ENCODE measurements at places on chromosomes 12 and 14.

GRCh38 chr12:109880938-109881337, 597 bp upstream of the GLTP start:
- no peak for DNase-seq

DNA sequence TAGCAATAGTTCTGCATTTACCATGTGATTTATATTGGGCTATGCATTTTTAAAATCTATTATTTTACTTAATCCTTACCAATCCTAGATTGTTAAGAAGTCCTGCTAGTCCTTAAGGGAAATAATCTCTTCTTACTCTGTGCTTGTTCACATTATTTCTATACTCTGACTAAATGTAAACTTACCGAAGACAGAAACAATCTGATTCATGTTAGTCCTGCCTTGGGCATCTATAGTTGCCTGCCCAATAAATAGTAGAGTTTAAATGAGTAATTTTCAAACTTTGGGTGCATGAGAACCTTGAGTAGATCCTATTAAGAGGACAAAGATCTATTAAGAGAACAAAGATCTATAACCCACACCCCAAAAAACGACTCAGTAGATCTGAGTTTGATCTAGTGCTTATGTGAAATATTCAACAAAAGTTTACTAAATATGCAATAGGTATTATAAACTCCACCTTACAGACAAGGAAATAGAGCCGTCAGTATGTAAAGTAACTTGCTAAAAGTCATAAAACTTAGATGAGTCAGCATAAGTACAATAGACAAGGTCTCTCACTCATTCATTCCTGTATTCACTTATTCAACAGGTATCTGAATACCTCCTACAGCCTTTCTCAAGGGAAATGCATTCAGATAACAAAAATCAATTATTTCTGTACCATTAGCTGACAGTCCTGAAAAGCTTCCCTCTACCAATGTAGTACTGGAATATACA, 127.6 kb downstream of the PAWR start:
- no peak for DNase-seq

DNA sequence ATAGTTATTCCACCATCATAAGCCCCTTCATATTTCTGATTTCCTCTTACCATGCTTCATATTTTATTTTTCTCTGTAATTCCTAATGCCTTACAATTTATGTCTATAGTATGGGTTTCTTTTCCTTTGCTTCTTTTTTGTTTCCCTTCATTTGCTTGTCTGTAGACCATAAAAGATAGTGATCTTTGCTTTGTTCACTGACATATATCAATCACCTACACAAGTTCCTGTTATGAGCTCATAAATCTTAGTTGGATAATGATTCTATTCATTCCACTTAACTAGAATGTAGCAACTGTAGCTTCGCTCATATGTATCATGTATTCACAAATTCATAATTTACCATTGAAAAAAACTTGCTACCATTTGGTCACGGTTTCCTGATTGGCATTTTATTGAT, 388.8 kb upstream of the ATXN7L3B start:
- no peak for DNase-seq

GRCh38 chr12:84922693-84923092, 10.1 kb upstream of the SLC6A15 start:
- no peak for DNase-seq

DNA sequence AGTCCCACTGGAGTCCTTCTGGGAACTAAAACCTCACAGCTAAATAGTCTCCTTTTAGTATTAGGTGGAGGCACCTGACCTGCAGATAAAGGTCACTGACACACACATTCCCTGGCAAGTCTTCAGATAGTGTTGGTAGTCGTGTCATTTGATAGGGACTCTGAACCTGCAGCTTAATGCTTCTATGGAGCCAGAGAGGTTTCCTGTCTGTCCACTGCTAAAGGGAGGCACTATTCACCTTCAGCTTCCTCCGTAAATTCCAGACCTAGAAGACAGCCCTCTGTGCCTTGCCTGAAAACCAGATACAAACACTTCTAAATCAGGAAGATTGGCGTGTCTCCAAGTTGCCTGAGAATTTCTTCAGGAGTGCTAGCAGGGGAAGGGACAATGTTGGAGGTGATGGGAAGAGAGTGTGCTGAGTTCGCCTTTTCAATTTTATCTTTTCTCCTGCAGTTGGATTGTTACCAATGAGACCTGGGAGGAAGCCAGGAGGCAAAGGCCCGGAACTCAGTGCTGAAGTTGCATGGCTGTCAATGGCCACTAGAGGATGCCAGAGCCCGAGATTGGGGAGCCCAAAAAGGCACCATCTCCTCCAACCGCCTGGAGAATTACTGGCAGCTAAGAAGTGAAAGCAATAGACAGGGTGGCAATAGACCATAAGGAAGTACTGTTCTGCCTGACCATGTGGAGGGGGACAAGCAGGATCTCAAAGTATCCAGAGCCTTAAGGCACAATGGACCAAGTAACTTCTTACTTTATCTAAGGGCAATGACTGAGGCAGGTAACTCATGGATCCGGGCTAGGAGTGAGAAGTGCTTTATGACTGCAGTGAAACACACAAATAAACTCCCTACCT, 81.6 kb upstream of the SCAF11 start:
- peak; percentile 29 for DNase-seq

- no peak for DNase-seq
Observed at GRCh38 chr12:101779626-101780025, 40.4 kb upstream of the SYCP3 start.

GRCh38 chr14:37061697-37062096, 110.7 kb downstream of the SLC25A21 start:
- no peak for DNase-seq

DNA sequence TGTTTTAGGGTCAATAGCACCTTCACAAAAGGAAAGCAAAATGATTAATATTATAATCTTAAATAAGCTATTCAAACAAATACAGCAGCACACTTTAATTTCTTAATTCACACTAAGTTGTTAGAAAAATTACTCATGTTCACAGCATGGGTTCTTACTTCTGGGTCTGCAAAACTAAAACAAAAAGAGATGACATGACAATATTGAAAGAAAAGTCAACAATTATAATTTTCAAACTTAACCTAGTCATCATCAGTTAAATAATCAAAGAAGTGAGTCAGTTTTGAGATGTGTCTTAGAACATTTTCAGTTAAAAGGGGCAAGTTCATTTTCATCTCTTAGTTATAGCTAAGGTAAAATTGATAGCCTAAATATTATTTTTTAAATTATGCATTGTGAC, 47.7 kb upstream of the RMST start:
- DNase-seq = no peak

- no peak for DNase-seq
Observed at GRCh38 chr14:88952901-88953300, 128.4 kb downstream of the TTC8 start.

DNA sequence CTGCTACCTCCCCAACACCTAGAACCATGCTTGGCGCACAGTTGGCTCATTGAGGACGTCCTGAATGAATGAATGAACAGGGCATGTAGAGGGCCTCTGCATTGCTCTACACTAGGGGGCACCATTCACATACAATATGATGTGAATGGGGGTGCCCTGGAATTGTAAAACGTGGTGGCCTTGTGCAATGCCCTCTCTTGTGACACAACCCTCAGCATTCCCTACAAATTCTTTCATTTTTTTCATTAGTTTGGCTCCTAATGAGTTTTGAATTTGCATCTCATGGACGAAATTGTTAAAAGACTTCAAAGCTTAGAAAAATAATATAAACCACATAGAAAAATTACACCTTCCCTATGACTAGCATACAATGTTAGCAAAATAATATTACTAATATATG, 2.3 kb upstream of the DIO2 start:
- peak; percentile 25 for DNase-seq

- DNase-seq = no peak
Observed at GRCh38 chr12:91804533-91804932, 341.1 kb downstream of the BTG1 start.

DNA sequence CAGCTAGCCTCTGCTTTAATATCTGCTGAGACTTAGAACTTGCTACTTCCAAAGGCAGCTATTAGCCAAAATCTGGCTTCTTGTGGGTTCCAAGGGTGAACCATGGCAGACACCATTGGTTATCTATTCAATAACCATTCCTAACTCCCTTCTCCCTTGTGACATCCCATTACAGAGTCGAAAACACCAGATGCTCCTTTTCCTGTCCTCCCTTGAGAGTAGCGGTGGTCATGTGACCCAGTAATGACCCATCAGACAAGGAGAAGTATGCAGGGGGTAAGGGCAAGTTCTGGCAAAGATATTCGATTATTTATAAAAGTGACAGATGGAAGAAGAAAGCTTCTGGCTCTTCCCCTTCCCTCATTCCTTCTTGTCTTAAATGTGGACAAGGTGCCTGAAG, 20.1 kb downstream of the TGFB3 start:
- DNase-seq = no peak

GRCh38 chr12:119869720-119870119, 7.4 kb downstream of the CIT start:
- peak; percentile 74 for DNase-seq

DNA sequence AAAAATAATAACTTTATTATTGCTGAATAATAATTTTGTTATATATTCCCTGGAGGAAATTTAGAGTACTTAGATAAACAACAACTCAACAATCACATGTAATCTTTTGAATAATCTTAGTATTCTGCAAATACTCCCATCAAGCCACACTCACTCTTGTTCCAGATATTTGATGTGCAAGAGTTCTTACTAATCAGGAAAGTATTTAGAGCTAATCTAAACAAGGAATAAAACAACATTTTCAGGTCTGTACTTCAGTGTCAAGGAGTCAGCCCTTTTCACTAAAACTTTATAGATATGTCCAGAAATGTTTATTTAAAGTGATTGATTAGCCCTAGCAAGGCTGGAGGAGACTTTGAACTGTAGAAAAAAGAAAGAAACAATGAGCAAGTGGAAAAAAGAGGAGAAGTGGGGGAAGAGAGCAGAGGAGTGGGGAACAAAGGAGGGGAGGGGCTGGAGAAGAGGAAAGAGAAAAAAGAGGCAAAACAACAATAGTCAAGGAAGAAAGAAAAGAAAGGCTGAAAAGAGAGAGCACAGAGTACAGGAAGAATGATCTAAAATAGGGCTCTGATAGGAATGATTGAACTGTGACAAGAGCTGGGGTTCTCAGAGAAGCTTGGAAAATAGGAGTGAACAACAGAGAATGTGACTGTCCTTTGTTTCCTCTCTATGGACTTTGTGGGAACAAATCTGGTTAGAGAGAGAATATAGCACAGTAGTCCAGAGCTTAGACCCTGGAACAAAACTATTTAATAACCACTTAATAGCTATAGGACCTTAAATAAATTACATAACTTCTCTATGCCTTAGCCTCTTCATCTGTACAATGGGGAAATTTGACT, 238.7 kb downstream of the AKAP6 start:
- no peak for DNase-seq

DNA sequence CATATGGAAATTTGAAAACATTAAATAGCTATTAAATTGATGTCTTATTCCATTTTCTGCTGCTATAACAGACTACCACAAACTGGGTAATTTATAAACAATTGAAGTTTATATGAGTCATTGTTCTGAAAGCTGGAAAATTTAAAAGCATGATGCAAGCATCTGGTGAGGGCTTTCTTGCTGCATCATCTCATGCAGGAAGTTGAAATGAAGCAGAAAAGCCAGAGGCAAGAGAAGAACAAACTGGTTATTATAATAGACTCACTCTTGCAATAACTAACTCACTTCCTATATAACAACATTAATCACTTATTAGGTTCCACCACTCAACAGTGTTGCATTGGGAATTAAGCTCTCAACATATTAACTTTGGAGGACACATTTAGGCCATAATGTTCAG, 1277.4 kb downstream of the LRFN5 start:
- DNase-seq = no peak

DNA sequence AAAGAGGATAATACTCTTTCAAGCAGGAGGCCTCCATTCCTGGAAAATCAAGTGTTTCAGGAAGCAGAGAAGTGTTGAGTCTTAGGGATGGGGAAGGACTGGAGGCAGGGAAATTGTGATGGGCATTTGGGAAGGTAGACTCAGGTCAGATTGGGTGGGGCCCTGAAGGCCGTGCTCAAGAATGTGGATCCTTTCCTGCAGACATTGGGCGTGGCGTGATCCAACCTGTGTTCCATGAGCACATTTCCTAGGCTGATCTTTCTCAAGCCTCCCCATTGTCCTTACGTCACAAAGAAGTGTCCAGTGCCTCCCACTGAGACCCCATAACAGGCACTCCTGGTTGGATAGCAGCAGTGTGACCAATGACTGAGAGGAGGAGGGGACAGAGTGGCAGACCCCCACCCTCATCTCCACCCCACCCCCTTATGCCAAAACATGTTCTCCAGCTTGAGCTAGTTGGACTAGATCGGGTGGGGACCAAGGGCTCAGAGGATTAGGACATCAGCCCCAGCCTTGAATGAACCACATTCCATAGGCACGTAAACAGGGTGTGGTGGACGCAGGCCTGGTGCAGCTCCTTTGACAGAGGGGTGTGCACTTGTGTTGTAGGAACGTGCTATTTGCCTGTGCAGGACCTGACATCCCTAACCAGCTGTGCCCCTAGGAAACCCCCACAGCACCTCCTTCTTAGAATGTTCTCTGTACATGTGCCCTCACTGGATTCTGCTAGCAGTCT, 76.8 kb downstream of the TTC9 start:
- no peak for DNase-seq

DNA sequence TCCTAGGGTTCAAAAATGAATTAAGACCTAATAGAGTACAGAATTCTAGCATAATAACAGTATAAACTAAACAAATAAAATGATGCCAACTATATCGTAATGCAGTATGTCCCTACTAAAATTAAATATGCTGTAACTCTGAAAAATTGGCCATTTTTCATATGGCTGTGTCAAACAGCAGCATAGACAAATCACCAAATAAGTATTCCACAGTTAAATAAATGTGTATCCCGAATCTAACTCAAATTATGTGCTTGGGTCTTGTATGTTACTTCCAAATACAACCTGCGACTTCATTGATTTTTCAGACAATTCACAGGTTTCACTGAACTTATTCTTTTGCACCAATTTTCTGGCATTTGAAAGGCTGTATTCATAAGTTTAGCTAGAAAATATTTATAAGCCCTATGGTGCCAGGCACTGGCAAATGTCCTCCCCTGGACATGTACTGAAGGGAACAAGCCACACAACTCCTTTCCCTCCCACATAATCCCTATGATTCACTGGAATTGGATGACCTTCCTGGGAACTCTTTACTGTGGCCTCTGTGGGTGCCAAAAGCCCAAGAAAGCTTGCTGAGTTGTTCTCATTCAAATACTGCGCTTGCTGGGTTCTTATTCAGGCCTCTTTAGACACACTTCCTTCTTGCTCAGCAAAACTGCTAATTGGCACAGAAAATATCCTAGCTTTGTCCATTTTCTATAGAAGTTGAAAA, 108.8 kb downstream of the KITLG start:
- DNase-seq = peak; percentile 70

DNA sequence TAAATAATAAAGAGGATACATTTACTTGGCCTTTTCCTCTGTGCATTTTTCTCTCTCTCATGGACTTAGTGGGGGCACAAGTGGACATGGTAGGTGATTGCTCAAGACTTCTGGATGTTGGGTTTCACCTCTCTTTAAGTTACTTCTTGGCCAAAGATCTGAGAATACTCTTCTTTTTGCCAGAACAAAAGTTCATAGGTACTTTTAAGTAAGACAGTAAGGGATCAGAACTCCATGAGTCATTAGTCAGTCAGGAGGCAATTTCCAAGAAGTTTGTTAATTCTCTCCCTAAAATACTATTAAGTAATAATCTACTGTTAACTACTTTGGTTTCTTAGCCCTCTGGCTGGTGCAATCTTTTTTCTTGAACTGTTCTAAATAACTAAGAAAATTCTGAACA, 84.2 kb downstream of the GRIP1 start:
- DNase-seq = no peak
